ENCODE measurements at places on chromosomes 1 and 21.

- no peaks in the 10 kb centered on the region for H3K36me3 ChIP-seq
- no peak overlapping the region for H3K27ac ChIP-seq
- H3K4me1 ChIP-seq = no peaks in the 10 kb centered on the region
- DNase-seq = no peak
- H3K27me3 ChIP-seq = no peaks in the 10 kb centered on the region
These were observed 29.8 kb upstream of the BMP8B start for GRCh38 chr1:39818482-39818881.

GRCh38 chr1:107788206-107789202 lies 176.5 kb downstream of the VAV3 start:
- H3K27me3 ChIP-seq = peaks cover 58% of the 10 kb centered on the region
- no peaks in the 10 kb centered on the region for H3K36me3 ChIP-seq
- no peaks in the 10 kb centered on the region for H3K4me1 ChIP-seq
- DNase-seq = no peak

DNA sequence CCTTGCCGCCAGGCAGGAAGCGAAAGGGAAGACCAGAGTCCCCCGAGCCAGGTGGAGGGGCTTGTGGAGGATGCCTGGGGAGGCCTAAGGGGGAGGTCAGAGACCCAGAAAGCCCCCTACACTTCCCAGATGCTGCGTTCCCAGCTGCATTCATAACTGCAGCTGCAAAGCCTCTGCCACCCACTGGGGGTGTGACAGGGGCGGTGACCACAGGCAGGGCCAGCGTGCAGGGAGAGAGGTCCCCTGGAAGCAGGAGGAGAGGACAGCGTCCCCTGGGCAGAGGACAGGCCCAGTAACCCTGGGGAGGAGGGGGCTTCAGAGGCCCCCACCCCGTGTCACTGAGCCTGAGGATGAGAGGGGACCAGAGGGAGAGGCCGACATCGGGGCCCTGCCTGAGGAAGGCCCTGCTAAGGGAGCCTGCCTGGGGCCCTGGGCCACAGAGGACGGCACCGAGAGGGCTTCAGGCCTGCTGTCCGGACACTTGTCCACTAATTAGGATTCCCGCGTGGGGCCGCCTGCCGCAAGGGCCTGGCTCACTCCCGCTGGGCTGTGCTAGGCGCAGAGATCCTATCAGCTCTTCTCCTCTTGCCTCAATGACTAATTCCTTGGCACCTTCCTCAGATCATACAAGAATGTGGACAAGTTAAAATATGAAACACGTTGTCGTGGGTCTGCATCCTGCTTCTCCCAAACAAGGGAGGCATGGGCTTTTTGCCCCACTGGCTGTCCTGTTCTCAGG lies 49.1 kb upstream of the CCDC27 start:
- no peaks in the 10 kb centered on the region for H3K36me3 ChIP-seq
- no peak overlapping the region for H3K27ac ChIP-seq
- peaks cover 4% of the 10 kb centered on the region for H3K27me3 ChIP-seq
- no peak overlapping the region for H3K4me3 ChIP-seq

GRCh38 chr1:244820131-244820530 lies 15.3 kb upstream of the COX20 start:
- H3K27me3 ChIP-seq = no peaks in the 10 kb centered on the region
- H3K27ac ChIP-seq = no peak overlapping the region
- no peak overlapping the region for H3K4me3 ChIP-seq

All from endodermal cell (in vitro differentiated cells).